ENCODE measurements at places on chromosomes 7 and 10.

- no peak overlapping the region for H3K27ac ChIP-seq
- H3K4me3 ChIP-seq, result no peak overlapping the region
Measured at GRCh38 chr10:88076027-88076880, 212.8 kb downstream of the PTEN start.

DNA sequence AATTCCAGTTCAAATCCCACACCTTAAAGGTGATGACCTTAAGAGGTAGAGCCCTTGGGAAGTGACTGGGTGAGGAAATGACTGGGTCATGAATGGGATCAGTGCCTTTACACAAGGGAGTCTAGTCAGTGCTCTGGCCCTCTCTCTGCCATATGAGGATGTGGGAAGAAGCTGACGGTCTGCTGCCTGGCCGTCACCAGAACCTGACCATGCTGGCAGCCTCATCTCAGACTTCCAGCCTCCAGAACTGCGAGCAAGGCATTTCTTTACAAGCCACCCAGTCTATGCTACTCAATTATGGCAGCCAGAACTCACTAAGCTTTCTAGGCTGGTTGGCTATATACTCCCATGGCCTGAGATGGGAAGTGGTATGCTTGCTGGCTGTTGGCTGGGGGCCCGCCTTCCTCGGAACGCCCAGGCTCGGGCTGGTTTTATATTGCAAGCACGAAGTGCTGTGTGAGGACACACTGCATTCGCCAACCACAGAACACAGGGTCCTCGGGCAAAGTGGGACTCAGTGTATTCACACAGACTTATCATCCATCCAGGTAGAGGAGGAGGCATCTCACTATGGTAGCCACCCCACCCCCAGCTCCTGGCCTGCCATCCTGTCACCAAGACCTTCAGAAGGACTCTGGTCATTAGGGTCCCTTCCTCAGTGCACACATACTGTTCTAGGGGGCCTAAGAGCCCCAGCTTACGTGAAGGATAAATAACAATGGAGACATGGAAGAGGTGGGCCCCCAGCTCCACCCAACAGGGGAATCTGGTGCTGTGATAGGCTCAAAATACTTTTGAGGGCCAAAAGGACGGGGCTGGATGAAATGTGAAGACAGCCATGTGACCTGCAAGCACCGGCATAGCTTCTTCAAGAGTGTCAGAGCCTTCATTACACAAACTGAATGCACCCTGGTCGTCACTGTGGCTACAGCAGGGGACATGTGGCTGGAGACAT lies 49.0 kb downstream of the ZRANB1 start:
- H3K4me1 ChIP-seq, result no peaks in the 10 kb centered on the region
- no peak overlapping the region for H3K27ac ChIP-seq
- no peaks in the 10 kb centered on the region for H3K27me3 ChIP-seq
- H3K4me3 ChIP-seq, result no peak overlapping the region
- ATAC-seq, result no peak

DNA sequence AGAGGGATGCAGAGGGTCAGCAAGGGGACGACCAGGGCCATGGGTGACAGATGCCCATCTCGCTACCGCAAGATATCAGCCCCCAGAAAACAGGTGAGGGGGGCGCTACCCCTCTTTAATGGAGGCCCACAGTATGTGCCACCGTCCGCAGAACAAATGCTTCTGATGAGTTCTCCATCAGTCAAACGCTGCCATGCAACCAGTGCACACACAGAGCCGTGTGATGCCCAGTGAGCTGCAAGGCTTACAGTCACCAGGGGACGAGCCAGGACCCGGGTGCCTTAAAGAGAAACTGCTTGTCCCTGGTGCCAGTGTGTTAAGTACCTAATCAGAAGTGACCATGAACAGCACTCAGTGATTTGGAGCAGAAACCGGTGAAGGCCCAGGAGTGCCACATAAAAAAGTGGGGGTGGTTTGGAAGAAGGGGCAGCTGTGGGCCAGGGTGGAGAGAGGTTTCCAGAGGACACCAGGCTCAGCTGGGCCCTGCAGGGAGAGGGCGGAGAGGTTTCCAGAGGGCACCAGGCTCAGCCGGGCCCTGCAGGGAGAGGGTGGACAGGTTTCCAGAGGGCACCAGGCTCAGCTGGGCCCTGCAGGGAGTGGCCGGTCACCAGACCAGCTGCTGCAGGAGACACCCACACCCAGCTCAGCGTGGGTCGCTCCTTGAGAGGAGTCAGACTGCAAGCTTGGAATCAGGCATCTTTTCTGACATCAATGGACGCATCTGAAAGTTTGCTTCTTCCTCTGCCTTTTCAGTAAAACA lies 50.9 kb downstream of the TCERG1L start:
- ATAC-seq, result no peak
- no peak overlapping the region for H3K27ac ChIP-seq

GRCh38 chr10:95363303-95363912 lies 72.6 kb upstream of the PDLIM1 start:
- no peak overlapping the region for H3K27ac ChIP-seq
- peaks cover 8% of the 10 kb centered on the region for H3K27me3 ChIP-seq
- no peaks in the 10 kb centered on the region for H3K36me3 ChIP-seq
- H3K4me1 ChIP-seq, result no peaks in the 10 kb centered on the region

GRCh38 chr10:114022766-114023597 lies 20.7 kb upstream of the ADRB1 start:
- H3K27me3 ChIP-seq, result peaks cover 5% of the 10 kb centered on the region
- H3K4me1 ChIP-seq, result peaks cover 10% of the 10 kb centered on the region
- ATAC-seq, result no peak
- H3K27ac ChIP-seq, result no peak overlapping the region

DNA sequence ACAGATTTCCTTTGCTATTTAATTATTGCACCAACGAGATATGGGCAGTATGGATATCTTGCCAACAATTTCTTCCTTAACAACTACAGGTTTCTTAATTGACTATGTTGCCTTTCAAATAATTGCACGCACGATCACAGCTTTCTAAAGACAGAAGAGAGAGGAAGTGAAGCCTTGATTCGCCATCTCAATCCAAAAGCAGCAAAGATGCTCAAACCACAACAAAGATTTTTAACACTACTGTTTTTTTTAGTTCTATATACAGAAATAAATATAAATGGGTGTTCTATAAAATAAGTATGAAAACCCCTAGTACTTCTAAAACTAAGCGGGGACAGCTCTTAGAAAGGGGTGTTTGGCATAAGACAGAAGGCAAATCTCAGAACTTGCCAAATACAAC lies 251.3 kb downstream of the SFMBT2 start:
- peak overlapping the region; percentile 39 for H3K27ac ChIP-seq
- H3K27me3 ChIP-seq, result no peaks in the 10 kb centered on the region
- no peak overlapping the region for H3K4me3 ChIP-seq
- ATAC-seq, result no peak

GRCh38 chr7:2082139-2082998 lies 150.4 kb downstream of the MAD1L1 start:
- no peaks in the 10 kb centered on the region for H3K27me3 ChIP-seq
- ATAC-seq, result no peak
- peaks cover 5% of the 10 kb centered on the region for H3K4me1 ChIP-seq
- H3K27ac ChIP-seq, result no peak overlapping the region

DNA sequence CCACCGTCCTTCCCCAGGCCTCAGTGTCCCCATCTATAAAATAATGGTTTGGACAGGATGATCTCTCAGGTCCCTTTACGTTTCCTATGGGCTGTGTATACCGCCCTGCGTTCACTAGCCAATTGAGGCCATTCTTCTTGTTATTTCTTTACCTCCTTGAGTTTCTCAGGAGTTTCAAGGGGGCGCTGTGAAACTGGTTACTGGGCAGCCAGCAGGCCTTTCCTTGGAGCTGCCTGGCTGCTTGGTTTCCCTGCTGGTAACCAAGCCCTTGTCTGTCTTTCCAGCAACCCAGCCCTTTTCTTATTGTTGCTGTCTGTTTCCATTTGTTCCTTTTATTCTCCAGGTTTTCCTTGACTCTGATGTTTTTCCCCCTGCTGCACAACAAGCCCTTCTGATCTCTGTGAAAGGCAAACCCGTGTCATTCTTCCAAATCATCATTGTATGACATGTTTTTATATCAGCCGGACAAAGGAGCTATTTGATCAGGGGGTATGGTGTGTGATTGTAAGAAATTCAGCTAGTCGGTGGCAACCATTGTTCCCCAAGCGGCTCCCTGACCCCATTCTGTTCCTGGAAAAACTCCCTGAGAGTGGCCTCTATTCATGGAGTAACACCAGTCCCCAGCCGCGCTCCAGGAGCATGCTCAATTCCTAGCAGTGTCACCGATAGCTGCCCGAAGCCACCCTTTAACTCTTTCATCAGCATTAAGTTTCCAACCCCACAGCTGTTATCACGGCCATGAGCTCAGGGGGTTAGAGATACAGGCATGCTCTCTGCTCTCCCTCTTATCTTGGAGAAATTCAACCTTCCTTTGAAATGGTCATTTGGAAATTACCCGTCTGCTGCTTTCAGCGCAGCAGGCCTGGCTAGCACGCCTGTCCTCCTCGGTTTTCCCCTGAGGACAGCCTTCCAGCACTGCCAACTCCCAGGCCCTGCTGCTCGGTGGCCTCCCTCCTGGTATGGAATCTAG lies 26.6 kb downstream of the FGF8 start:
- H3K27me3 ChIP-seq, result peaks cover 7% of the 10 kb centered on the region
- ATAC-seq, result no peak
- H3K4me3 ChIP-seq, result no peak overlapping the region
- H3K27ac ChIP-seq, result no peak overlapping the region

- H3K4me1 ChIP-seq, result no peaks in the 10 kb centered on the region
- H3K4me3 ChIP-seq, result no peak overlapping the region
- no peak overlapping the region for H3K27ac ChIP-seq
- peak; percentile 39 for ATAC-seq
Measured at GRCh38 chr10:86261941-86262687, 104.5 kb downstream of the GRID1 start.

DNA sequence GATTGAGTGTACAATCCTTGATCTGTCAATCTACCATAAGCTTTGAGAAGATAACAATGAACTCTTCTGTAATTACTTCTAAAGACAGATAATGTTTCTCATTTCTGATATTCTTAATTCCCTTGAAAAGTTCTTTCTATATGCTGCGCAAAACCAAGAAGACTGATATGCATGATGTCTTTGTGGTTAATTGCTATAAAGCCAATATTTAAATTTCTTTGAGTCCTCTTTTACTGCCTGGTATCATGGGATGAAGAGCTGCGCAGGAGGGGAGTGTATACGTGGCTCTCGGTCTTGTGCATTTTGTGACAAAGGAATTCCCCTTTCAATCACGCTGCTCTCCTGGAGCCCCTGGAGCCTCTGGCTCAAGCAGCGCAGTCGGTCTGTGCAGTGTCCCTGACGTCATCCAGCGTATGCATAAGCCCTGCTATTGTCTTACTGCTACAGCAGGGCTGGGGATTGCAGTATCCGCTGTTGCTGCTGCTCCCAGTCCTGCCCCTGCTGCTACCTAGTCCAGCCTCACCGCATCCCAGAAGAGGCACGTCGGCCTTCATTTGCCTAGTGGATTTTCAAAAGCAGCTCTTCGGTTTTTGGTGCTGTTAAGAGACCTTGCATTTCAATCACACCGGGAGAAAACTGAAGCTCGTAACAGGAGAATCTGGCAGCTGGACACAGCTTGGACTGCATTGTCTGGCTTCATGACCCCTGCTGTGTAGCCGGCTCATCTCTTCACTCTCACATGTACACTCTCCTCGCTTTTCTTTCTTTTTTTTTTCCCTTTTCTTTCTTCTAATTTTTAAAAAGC lies 66.7 kb downstream of the ST7 start:
- no peaks in the 10 kb centered on the region for H3K36me3 ChIP-seq
- H3K4me3 ChIP-seq, result no peak overlapping the region
- no peak overlapping the region for H3K27ac ChIP-seq
- H3K4me1 ChIP-seq, result peaks cover 18% of the 10 kb centered on the region
- H3K27me3 ChIP-seq, result peaks cover 4% of the 10 kb centered on the region

- H3K27ac ChIP-seq, result no peak overlapping the region
- H3K4me3 ChIP-seq, result no peak overlapping the region
- peaks cover 21% of the 10 kb centered on the region for H3K27me3 ChIP-seq
- no peak for ATAC-seq
Measured at GRCh38 chr10:97774811-97775294, 3.1 kb upstream of the SFRP5 start.

DNA sequence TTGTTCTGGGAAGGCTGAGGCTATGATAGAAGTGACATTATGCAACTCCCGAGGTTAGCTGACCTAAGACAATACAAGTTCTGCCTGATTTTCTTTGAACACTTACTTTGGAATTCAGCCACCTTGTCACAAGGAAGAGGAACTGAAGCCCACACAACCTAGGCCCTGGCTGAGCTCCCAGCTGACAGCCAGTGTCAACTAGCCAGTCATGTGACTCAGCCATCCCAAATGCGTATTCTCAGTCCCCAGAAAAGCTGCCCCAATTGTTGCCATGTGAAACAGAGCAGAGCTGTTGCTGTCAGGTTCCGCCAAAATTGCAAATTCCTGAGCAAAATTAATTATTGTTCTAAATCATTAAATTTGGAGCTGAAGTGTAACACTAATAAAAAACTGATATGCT lies 1010.0 kb downstream of the XPNPEP1 start:
- H3K27me3 ChIP-seq, result no peaks in the 10 kb centered on the region
- H3K4me3 ChIP-seq, result no peak overlapping the region
- ATAC-seq, result no peak
- H3K27ac ChIP-seq, result no peak overlapping the region
- no peaks in the 10 kb centered on the region for H3K4me1 ChIP-seq

- ATAC-seq, result no peak
- peaks cover 5% of the 10 kb centered on the region for H3K4me1 ChIP-seq
- no peaks in the 10 kb centered on the region for H3K27me3 ChIP-seq
- no peak overlapping the region for H3K27ac ChIP-seq
- H3K4me3 ChIP-seq, result no peak overlapping the region
Measured at GRCh38 chr10:113895018-113895417, 40.6 kb downstream of the NHLRC2 start.

- H3K27ac ChIP-seq, result no peak overlapping the region
- no peak for ATAC-seq
- H3K4me1 ChIP-seq, result no peaks in the 10 kb centered on the region
- H3K27me3 ChIP-seq, result no peaks in the 10 kb centered on the region
- no peak overlapping the region for H3K4me3 ChIP-seq
Measured at GRCh38 chr7:146366938-146367337, 250.3 kb downstream of the CNTNAP2 start.

DNA sequence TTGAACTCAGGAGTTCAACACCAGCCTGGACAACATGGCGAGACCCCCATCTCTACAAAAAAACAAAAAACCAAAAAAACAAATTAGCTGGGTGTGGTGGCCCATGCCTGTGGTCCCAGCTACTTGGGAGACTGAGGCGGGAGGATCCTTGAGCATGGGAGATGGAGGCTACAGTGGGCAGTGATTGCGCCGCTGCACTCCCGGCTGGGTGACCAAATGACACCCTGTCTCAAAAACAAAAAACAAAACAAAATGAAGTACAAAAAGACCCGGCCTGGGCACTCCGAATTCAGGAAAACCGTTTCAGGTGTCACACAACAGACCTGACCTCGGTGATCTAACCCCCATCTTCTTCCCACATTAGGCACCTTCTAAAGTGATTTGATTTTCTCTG lies 65.5 kb downstream of the INSIG1 start:
- no peak overlapping the region for H3K4me3 ChIP-seq
- H3K36me3 ChIP-seq, result no peaks in the 10 kb centered on the region
- H3K4me1 ChIP-seq, result no peaks in the 10 kb centered on the region
- peaks cover 43% of the 10 kb centered on the region for H3K27me3 ChIP-seq
- H3K27ac ChIP-seq, result no peak overlapping the region
- ATAC-seq, result no peak

- no peaks in the 10 kb centered on the region for H3K27me3 ChIP-seq
- peak overlapping the region; percentile 26 for H3K27ac ChIP-seq
- H3K4me3 ChIP-seq, result peak overlapping the region; percentile 63
- no peak for ATAC-seq
- peaks cover 59% of the 10 kb centered on the region for H3K36me3 ChIP-seq
Measured at GRCh38 chr10:84341538-84341856, 13.1 kb downstream of the CCSER2 start.

GRCh38 chr10:112374724-112375541 lies 1.0 kb downstream of the ACSL5 start:
- peak overlapping the region; percentile 99 for H3K4me3 ChIP-seq
- peak; percentile 72 for ATAC-seq
- peaks cover 28% of the 10 kb centered on the region for H3K4me1 ChIP-seq
- H3K36me3 ChIP-seq, result peaks cover 39% of the 10 kb centered on the region
- H3K27ac ChIP-seq, result peak overlapping the region; percentile 99
